Neural progenitor cell (in vitro differentiated cells): ENCODE measurements at places on chromosomes 13 and 19. TPM values are rescaled to one million over a fixed set of nuclear protein-coding genes. Genes with fewer than 3 reads are reported as not detected.

- H3K4me1 ChIP-seq = peaks cover 5% of the 10 kb centered on the region
- H3K27me3 ChIP-seq = no peaks in the 10 kb centered on the region
- peaks cover 3% of the 10 kb centered on the region for H3K36me3 ChIP-seq
- DNase-seq = no peak
- H3K4me3 ChIP-seq = no peak overlapping the region
- H3K27ac ChIP-seq = no peak overlapping the region
Observed at GRCh38 chr13:66996503-66996902, 233.6 kb downstream of the PCDH9 start.

- no peak overlapping the region for H3K4me3 ChIP-seq
- H3K4me1 ChIP-seq = no peaks in the 10 kb centered on the region
- H3K27me3 ChIP-seq = no peaks in the 10 kb centered on the region
- DNase-seq = no peak
- H3K36me3 ChIP-seq = no peaks in the 10 kb centered on the region
Observed at GRCh38 chr19:29245215-29245614, 32.3 kb upstream of the UQCRFS1 start.

DNA sequence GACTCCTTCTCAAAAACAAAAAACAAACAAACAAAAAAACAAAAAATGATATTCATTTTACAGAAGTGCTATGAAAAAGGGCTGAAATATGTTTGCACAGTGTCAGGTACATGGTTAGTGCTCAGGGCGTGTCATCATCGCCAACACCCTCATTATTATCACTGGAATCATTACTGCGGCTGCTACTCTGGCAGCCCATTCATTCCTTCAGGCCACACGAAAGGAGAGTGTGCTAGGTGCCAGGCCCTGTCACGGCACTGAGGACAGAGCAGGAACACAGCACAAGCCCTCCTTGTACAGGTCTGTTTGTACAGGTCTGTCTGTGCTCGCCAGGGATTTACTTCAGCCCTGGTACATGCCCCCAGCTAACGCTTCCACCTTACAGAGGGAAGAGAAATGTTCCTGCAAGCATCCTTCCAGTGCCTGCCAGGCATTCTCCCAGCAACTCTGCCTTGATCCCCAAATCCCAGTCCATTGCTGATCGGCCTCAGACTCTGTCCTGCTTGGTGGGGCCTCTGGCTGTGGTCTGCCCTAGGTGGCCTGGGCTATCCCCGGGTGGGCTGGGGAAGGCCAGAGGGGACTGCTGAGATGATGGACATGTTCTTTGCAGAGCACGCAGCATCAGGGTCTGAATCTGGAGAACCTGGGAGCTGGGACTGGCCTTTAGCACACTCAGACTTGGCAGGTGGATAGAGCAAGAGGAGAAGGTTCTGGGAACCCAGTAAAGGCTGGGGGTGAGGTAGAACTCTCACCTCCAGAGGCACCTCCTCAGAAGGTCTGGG is 210.7 kb downstream of the URI1 start:
- H3K36me3 ChIP-seq = no peaks in the 10 kb centered on the region
- H3K4me1 ChIP-seq = no peaks in the 10 kb centered on the region
- H3K27me3 ChIP-seq = no peaks in the 10 kb centered on the region
- no peak for DNase-seq
- H3K27ac ChIP-seq = no peak overlapping the region
- H3K4me3 ChIP-seq = no peak overlapping the region

DNA sequence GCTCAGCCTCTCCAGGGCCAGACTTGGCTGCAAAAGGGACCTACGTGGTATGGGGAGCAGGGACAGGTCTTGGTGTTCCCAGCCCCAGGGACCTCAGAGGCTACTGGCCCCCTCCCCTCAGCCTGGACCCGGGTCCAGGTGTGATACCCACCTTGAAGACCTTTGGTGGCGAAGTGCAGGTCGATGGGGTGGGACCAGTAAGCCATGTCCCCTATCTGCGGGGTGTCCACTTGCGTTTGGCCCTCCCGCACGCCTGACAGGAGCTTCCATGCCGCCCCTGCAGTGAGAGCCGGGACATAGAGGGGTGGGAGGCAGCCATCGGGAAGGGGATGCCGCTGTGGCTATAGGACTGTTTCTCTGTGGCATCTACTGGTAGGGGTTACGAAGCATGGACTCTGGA is 4.0 kb upstream of the TGFB1 start:
- no peak overlapping the region for H3K27ac ChIP-seq
- H3K4me3 ChIP-seq = no peak overlapping the region
- H3K36me3 ChIP-seq = no peaks in the 10 kb centered on the region
- no peak for DNase-seq
- H3K27me3 ChIP-seq = peaks cover 14% of the 10 kb centered on the region
- H3K4me1 ChIP-seq = peaks cover 2% of the 10 kb centered on the region

DNA sequence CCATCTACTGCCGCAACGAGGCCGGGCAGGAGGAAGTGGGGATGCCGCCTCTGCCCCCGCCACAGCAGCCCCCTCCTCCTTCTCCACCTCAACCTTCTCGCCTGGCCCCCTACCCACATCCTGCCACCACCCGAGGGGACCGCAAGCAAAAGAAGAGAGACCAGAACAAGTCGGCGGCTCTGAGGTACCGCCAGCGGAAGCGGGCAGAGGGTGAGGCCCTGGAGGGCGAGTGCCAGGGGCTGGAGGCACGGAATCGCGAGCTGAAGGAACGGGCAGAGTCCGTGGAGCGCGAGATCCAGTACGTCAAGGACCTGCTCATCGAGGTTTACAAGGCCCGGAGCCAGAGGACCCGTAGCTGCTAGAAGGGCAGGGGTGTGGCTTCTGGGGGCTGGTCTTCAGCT is 3.4 kb upstream of the NUP62 start:
- H3K4me3 ChIP-seq = no peak overlapping the region
- H3K36me3 ChIP-seq = no peaks in the 10 kb centered on the region
- DNase-seq = no peak

GRCh38 chr13:24865163-24865953 is 101.4 kb downstream of the RNF17 start:
- no peaks in the 10 kb centered on the region for H3K36me3 ChIP-seq
- H3K27me3 ChIP-seq = no peaks in the 10 kb centered on the region
- no peaks in the 10 kb centered on the region for H3K4me1 ChIP-seq
- DNase-seq = no peak
- no peak overlapping the region for H3K4me3 ChIP-seq

DNA sequence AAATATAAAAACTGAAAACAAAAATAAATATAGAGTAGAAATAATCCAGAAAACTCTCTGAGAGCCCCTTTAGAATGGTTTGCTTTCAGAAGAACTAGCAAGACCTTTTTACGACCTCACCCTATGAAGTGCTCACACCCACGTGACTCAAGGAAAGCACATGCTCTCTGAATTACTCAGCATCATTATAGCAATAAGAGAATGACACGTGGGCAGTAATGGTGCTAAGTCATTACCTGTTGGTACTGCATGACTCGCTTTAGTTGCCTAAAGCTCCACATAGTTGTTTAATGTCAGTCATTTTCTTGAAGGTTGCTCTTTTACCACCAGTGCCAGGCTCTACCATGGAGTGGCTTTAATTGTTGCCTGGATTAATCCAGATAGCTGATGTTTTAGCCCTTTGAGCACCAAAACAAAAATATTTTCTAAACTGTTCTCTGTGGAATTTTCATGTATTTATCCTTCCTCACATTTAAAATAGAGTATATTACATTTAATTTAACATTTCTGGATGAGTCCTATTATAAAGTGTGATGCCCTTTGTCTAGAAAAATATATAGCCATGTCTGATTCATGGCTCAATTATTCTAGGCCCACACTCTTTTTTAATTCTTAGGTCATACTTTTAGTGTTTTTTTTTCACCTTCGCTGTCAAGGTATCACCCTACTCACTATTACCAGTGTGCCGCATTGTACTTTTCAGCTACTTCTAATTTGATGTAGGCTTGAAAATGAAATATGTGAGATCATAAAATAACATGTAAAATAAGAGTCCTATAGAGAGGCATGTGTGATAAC is 56.8 kb downstream of the THSD1 start:
- H3K4me3 ChIP-seq = no peak overlapping the region
- no peak for DNase-seq
- H3K27ac ChIP-seq = no peak overlapping the region
- no peaks in the 10 kb centered on the region for H3K36me3 ChIP-seq
- no peaks in the 10 kb centered on the region for H3K4me1 ChIP-seq

DNA sequence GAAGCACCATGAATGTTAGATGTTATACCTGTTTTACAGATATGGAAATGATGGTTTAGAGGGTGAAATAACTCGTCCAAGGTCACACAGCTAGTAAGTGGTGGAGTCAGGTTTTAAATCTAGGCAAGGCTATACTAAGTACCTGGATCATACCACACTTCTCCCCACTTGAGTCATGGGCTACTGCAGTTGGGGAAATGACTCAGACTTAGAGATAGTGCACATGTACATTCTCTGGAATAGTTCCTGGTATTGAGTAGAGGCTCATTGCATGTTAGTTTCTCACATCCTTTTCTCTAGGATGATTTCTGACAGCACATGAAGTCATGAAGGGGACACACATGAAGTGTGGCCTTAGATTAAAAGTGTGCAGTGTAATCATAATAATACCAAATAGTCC is 76.2 kb upstream of the TNFSF11 start:
- no peak overlapping the region for H3K4me3 ChIP-seq
- no peaks in the 10 kb centered on the region for H3K36me3 ChIP-seq
- no peak for DNase-seq
- no peaks in the 10 kb centered on the region for H3K27me3 ChIP-seq
- no peaks in the 10 kb centered on the region for H3K4me1 ChIP-seq
- H3K27ac ChIP-seq = no peak overlapping the region

DNA sequence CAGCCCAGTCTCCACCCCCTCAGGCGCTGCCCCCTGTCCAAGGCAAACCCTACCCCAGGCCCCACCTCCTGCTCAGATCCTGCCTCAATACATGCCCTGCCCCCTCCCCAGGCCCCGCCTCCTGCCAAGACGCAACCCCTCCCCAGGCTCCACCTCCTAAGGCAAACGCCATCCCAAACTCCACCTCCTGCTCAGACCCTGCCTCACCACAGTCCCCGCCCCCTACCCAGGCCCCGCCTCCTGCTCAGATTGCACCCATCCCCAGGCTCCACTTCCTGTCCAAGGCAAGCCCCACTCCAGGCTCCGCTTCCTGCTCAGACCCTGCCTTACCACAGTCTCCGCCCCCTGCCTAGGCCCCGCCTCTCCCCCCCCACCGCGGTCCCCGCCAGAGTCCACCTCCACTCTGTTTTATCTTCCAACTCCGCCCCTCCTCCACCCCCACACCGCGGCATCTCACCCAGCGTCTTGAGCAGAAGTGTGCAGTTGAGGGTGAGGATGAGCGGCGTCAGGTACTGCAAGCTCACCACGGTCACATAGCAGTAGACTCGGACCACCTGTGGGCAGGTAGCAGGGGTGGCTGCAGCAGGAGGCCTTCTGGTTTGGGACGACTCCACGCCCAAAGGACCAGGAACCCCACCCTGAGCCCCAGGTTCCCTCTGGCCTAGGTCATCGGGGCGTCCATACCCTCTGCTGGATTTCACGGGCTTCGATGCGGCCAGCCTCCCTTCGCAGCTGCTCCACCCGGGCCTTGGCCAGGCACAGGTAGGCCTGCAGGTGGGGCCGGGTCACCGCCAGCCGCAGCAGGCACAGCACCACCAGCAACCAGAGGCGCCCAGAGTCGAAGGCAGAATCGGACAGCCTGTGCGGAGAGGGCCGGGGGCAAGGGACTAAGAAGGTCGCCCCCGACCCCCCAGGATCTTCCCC is 17.7 kb downstream of the TMEM161A start:
- H3K4me1 ChIP-seq = peaks cover 5% of the 10 kb centered on the region
- no peak overlapping the region for H3K27ac ChIP-seq

DNA sequence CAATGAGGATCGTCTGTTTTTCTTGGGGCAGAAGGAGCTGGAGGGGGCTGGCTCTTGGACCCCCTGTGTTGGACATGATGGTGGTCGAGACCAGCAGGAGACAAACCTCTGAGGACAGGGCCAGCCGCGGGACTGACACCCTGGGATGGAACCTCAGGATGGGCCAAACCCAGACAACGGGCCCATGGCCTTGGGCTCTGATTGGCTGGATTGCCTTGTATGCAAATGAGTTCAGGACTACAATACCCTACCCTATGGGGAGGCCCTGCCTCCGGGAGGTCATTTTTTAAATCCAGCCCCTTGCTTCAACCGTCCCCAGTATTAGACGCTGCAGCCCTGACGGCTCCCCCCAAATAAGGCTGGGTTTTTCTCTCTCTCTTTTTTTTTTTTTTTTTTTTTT is 22.0 kb downstream of the SLC5A5 start:
- DNase-seq = no peak
- no peaks in the 10 kb centered on the region for H3K27me3 ChIP-seq
- H3K4me1 ChIP-seq = no peaks in the 10 kb centered on the region
- no peak overlapping the region for H3K4me3 ChIP-seq

- peaks cover 14% of the 10 kb centered on the region for H3K4me1 ChIP-seq
- H3K27me3 ChIP-seq = no peaks in the 10 kb centered on the region
- no peak overlapping the region for H3K27ac ChIP-seq
- DNase-seq = no peak
- H3K36me3 ChIP-seq = no peaks in the 10 kb centered on the region
Observed at GRCh38 chr13:34862716-34863115, 79.4 kb upstream of the NBEA start.

The RUBCNL gene
- 0.80 and 1.2 TPM in 2 replicates for total RNA-seq

- DNase-seq = no peak
- no peaks in the 10 kb centered on the region for H3K27me3 ChIP-seq
- no peaks in the 10 kb centered on the region for H3K36me3 ChIP-seq
Observed at GRCh38 chr19:57106722-57107235, 13.0 kb upstream of the USP29 start.

The SOX21 gene
- 94.7 and 132 TPM in 2 replicates for total RNA-seq

The ATP1A3 gene
- total RNA-seq = 1.6 TPM in 1 of 2 replicates, not detected in the other

DNA sequence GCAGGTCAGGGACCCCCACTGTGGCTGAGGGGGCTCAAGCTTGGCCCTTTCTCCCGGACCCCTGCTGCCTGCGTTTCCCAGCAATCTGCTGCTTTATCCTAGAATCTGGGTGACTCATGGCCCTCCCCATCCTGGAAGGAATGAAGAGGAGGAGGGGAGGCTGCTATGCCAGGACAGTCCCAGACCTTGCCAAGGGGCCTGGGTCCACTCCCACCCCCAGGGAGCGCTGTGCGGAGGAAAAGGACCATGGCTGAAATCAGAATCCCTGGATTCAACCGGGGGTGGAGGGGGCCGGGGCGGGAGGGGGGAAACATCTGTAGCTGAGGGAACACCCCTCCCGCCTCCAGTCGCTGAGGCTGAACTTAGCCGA is 20.5 kb downstream of the ZNF114 start:
- H3K36me3 ChIP-seq = peaks cover 8% of the 10 kb centered on the region
- H3K4me3 ChIP-seq = peak overlapping the region; percentile 59
- peaks cover 6% of the 10 kb centered on the region for H3K27me3 ChIP-seq
- DNase-seq = peak; percentile 80

The ZNF132 gene
- total RNA-seq = 1.0 and 1.4 TPM in 2 replicates

DNA sequence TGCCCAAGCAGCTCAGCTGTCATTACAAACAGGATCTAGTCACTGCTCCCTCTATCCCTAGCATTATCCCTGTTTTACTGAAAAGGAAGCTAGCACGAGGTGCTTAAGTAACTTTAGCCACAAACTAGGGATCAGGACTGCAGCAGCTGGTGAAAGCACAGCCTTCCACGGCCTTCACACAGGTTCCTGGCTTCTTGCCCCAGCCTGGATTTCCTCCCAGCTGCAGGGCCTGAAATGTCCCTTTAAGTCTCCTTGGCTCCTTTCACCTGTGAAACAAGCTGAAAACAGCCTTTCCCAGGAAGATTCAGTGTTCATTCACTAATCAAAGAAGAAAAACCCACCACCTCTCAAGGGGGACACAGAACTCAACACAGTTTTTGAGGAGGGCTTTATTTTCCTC is 754.5 kb downstream of the DIAPH3 start:
- peak overlapping the region; percentile 44 for H3K27ac ChIP-seq
- no peaks in the 10 kb centered on the region for H3K36me3 ChIP-seq
- no peaks in the 10 kb centered on the region for H3K27me3 ChIP-seq
- H3K4me3 ChIP-seq = no peak overlapping the region
